ENCODE measurements at places on chromosomes 5 and 9.

DNA sequence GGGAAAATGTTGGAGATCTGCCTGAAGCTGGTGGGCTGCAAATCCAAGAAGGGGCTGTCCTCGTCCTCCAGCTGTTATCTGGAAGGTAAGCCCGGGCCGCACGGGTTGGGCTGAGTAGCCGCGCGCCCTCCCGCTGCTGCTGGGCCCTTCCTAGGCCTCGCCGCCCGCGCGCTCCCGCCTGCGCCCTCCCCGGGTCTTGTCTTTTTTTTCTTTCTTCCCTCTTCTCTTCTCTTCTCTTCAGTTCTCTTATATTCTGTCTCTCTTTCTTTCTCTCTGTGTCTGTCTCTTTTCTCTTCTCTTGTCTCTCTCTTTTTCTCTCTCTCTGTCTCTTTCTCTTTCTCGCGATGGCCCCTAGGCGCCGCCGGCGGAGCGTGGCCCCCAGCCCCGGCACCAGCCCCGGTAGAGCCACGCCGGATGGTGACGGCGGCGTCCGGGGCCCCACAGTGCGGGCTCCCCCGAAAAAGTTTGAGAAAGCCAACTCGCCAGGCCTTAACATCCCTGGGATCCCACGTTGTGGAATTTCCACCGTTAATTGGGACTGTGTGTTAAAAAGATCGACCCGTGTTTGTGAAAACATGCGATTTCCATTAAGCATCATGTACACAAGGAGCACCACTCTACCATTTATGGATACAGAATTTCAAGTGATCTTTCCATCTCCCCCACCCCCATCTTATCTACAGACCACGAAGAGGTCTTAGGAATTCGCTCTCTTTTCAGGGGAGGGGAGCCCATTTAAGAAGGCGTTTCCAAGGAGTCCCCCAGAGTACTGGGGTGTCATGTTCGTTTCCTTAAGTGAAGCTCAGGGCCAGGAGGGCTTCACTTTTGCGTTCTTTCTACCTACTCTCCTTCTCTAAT is 616 bp downstream of the ABL1 start:
- no peak for DNase-seq

GRCh38 chr9:108953983-108954574 is 19.9 kb downstream of the ABITRAM start:
- no peak for DNase-seq

- DNase-seq, result no peak
These were observed 3.8 kb downstream of the ACTBL2 start for GRCh38 chr5:57478826-57479225.

DNA sequence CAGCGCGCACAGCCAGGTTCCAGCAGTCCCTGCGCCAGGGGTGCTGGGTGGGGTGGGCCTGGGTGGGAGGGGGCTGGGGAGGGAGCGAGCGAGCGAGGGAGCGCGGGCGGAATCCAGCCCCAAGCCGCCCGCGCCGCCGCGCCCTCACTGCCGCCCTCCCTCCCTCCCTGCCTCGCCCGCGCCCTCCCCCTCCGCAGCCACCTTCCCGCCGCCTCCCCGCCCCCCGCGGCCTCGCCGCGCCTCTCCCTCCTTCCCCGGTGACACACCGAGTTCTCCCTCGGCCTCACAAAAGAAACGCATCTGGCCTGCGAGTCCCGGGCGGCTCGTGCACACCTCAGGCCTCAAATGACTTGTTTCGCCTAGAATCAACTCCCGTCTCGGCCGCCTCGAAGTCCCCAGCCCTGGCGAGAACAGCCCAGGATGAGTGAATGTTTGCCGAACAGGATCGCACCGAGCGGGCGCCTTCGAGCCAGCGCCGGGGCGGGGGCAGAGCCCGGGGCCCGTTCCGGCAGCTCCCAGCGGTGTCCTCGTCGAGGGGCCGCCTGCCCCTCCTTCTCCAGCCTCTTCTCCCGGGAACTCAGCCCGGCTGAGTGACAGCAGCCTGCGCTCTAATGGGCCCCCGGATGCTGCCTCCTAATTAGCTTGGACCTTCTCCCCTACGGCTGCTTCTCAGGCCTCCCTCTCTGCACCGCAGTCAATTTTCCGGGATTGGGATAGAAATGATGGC is 371 bp upstream of the PITX1 start:
- no peak for DNase-seq

GRCh38 chr5:135376961-135377624 is 21.9 kb downstream of the MACROH2A1 start:
- no peak for DNase-seq

GRCh38 chr5:1419476-1420210 is 25.6 kb downstream of the SLC6A3 start:
- DNase-seq, result no peak

DNA sequence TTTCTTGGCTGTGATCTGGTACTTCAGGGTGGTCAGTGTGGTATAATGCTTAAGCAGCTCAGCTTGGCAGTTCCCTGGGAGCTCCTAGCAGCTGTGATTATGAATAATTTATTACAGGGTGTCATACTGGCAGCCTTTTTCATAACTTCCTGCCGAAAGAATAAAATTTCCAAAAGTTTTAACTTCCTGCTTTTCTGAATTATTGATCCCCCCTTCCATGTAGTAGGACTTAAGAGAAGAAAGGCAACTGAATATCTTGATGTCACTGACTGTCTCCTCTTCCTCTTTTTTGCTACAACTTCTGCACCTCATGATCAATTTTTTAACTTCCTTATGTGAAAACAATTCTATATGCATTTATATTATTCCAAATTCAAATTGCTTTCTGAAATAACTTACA is 74.3 kb upstream of the SPEF2 start:
- no peak for DNase-seq

DNA sequence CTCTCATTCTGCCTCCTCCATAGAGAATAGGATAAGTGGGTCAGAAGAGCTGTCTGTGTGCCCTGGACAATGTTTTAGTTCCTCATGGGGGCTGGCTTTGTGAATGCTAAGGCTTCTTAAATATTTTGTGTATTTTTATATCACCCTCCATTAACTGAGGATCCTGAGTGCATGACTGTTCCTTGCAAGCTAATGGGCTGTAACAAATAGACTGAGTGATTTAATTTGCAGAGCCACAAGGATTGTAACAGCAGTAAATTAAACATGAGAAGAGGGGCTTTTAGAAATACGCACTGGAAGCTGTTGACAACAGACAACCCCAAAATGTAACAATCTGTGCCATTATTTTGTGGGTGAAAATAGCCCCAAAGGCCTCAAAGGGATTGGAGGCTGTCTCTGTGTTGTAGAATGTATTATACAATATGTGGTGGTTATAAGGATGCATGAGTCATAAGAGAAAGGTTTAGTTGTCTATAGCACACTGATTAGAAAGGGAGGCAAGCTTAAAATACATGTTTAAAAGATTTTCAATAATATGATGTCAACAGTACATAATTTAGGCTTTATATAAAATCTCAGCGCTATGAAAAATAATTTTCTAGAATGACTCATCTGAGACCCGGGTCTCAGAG is 152.7 kb upstream of the ACTBL2 start:
- no peak for DNase-seq

- DNase-seq, result no peak
These were observed 399.9 kb downstream of the ZSWIM6 start for GRCh38 chr5:61731946-61732314.

DNA sequence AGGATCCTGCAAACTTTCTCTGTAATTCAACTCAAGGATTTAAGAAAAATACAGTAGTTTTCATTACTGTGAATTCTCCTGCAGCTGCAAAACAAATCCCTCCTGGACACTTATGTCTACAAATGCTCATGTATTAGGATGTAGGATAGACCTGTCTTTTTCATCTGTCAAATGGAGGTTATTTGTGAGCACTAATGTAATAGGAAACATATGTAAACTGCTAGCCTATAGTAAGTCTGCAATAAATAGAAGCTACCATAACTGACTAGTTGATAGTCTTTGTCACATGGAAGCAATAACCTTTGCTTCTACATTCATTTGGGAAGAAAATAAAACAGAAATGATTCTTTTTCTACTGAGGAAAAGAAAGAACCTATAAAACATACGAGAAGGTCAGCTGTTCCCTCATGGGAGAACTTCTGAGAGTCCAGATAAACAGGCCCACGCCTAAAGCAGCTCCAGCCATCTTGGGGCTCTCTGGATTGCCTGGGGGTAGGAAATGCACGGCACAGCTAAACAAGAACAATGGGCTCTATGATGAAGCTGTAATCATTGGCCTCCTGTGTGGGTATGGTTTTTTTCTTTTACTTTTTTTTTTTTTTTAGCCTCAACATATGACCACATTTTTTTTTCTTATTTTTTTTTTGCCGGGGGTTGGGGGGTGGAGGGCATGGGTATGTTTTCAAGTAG is 6.2 kb downstream of the KCNV2 start:
- DNase-seq, result no peak

DNA sequence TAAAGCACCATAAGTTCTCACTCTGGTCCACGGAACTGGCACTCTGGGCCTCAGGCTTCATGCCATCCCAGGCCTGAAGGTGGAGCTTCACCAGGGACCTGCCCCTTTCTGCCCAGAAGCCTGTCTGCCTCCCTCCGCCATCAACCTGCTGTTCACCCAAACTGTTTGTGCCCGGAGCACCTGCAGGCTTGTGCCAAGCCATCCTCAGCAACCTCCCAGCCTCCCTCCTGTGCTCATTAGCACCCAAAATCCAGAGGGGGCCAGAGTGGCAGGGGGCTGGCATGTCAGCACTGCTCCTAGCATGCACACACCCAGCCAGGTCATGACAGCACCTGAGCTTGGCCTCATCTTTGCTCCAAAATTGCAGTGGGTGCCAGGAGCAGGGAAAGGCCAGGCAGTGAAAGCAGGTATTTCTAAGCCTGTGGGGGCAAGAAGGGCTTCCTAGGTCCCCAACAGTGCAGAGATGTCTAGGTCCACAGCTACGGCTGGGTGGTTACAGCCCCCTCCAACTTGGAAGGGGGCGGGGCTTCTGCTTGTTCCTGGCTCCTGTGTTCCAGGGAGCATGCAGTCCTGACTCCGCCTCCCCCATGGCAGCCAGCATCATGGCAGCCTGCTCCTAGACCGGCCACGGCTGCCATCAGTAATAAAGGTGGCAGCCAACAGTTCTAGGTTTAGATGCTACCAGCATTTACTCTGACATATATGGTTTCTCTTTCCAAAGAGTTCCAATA is 85.1 kb downstream of the GIN1 start:
- DNase-seq, result no peak

DNA sequence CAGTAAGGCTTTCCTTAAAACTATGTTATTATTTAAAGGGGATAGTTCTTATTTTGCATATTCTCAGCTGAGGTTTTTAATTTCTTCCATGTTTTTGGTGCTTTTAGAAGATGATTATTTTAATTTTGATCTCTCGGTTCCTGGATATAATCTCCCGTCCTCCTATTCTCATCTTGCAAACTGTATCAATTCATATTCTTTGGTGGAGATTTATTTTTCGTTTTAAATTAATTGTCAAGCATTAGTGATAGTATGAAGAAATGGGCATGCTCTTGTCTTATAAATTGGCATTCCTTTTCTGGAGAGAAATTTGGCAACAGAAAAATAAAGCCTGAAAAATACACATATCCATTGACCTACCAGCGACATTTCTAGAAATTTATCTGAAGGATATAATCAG is 15.5 kb upstream of the GNAQ start:
- no peak for DNase-seq

GRCh38 chr9:29456940-29457339 is 1883.7 kb upstream of the C9orf72 start:
- no peak for DNase-seq

DNA sequence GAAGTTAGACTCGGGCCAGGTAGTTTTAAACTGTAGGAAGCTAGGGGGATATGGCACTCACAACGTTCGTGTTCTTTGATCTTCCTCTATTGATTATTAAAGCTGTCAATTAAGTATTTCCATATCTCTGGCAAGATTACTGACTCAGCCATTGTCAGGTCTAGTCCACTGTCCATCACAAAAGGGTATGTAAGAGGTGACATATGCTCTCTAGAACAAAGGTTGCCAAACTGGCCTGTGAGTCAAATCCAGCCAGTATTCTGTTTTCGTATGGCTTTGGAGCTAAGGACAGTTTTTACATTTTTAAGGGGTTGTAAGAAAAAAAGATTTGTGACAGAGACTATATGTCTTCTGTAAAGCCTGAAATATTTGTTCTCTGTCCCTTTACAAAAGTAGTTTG is 44.2 kb downstream of the FAXDC2 start:
- no peak for DNase-seq

DNA sequence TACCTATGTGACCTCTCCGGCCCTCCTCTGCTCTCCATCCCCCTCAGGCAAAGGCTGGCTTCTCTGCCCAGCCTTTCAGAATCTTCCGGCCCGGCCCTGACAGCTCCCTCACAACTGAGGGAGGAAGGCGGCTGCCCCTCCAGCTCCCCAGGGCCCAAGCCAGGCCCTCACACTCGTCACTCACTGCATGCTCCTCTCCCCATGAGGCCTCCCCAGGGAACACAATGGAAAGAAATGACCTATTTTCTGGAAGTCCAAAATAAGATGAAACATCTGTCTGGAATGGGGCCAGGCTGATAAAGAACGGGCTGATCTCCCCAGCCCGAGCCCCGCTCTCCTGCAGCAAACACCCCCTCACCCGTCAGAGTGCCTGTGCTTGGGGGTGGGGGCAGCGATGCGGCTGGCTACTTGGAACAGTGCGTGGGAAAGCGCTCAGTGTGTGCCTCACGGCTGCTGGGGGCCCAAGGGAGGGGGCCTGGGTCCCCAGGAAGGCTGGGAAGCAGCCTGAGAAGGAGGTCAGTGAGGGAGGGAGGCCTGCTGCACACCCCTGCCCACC is 11.3 kb downstream of the PDGFRB start:
- no peak for DNase-seq

DNA sequence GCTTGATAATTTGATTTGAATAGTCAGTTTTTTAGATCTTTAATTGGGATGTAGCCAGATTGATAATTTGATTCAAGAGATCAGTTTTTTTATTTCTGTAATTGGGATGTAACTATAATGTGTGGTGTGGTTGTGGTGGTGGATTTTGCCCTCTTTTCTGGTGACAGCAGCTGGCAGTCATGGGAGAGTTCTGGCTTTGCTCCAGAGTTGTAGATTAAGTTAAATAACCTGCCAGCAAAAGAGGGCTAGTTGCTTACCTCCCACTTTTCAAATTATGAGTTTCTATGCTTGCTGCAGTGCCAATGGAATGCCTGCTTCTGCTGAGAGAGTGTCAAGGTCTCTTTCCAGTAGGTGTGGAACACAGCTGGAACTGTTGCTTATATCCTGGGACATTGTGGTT is 315.1 kb downstream of the CCDC171 start:
- no peak for DNase-seq

- no peak for DNase-seq
These were observed 3.7 kb downstream of the OTULIN start for GRCh38 chr5:14668181-14668591.

DNA sequence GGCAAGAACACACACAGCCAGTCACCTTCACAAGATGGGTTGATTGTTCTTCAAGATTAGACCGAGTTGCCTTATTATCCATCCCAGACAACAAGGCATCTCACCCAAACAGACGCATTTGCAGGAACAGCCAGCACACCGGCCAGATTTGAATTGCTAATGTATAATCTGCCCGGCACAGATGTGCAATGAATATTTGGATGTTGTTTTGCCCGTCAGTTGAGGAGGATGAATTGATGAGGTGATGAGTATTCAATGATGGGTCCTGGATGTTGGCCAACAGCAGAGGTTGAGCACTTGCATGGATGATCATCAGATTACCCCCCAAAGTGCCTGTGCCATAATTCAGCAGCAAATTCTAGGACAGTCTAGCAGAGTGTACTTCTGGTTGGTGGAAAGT is 20.1 kb downstream of the ALG2 start:
- DNase-seq, result no peak

All from iPS DF 6.9 (cell line).